ENCODE measurements at places on chromosomes 12 and 14. TPM values are rescaled to one million over a fixed set of nuclear protein-coding genes. Genes with fewer than 3 reads are reported as not detected.

- peak; percentile 99 for DNase-seq
Observed at GRCh38 chr14:68137704-68138619, 318.4 kb downstream of the RAD51B start.

DNA sequence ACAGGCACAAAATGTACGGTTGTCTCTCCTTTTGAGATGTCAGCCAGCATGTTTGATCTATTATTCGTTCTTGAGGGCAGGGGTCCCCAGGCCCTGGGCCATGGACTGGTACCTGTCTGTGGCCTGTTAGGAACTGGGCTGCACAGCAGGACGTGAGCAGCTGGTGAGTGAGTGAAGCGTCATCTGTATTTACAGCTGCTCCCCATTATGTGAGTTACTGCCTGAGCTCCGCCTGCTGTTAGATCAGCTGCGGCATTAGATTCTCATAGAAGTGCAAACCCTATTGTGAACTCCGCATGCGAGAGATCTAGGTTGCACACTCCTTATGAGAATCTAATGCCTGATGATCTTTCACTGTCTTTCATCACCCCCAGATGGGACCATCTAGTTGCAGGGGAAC is 41.4 kb upstream of the SCN8A start:
- DNase-seq = no peak

The TECPR2 gene
- 5.0 TPM for total RNA-seq

DNA sequence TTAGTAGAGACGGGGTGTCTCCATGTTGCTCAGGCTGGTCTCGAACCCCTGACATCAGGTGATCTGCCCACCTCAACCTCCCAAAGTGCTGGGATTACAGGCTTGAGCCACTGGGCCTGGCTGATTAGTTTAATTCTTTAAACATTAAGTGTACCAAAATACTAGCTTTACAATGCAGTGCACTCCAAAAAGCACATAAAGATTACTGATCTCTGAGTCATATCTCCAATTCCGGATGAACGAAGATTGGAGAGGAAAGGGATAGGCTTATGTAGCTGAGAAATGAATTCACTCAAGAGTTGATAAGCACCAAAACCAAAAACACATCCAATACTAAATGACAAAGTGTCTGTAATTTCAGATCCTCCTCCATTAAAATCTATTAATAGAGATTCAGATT is 15.1 kb downstream of the NAV3 start:
- peak; percentile 67 for DNase-seq

DNA sequence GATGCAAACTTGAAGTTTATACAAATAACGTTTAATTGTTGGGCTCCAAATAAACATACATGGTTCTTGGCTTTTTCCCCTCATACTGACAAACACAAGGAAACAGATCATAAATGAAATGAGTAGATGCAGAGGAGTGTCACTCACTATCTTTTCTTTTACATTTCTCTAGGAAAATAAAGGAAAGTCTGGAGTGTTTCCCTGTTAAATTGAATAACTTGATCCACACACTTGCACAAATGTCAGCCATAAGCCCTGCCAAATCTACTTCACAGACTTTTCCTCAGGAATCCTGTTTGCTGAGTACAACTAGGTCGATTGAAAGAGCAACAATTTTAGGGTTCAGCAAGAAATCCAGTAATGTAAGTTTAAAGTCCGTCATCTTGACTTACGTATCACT is 175.3 kb downstream of the PLCZ1 start:
- DNase-seq = no peak

GRCh38 chr12:46585854-46586621 is 213.5 kb upstream of the SLC38A2 start:
- DNase-seq = peak; percentile 74

DNA sequence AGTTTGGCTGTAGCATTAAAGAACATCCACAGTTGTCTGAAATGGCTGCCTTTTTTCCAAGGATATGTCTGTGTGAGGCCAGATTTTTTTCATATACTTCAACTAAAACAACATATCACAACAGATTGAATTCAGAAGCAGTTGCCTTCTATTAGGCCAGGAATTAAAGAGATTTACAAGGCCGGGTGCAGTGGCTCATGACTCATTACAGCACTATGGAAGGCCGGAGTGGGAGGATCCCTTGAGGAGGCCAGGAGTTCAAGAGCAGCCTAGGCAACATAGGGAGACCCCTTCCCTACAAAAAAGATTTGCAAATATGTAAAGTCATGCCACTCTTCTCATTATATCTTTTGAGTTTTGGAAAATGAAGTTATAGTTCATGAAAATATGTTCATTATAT is 108.6 kb downstream of the KTN1 start:
- no peak for DNase-seq

GRCh38 chr12:673849-674248 is 10.6 kb upstream of the NINJ2 start:
- DNase-seq = no peak

DNA sequence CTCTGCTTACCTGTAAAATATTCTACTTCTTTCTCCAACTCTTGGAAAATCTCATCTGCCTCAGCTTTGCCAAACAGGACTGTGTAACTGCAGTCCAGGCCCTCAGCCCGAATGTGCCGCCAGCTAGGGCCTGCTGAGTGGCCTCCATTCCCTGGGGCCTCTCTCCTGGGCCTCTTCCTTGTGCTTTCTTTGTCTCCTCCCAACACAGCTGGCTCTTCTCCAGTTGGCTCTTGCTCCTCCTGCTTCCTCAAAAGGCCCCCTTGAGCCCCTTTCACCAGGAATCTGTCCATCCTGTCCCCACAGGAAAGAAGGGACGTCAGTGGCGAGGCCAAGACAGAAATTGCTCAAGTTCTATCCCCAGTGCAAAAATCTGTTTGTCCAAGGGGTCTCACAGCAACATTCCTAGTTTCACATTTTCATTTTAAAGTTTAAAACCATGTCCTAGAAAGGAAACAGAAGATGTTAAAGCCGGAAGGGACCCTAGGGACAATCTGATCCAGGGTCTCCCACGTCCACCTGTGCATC is 713 bp downstream of the ALKBH2 start:
- no peak for DNase-seq

- DNase-seq = peak; percentile 21
Observed at GRCh38 chr12:15404485-15404884, 82.2 kb downstream of the PTPRO start.

GRCh38 chr12:29750131-29750927 is 33.4 kb downstream of the TMTC1 start:
- DNase-seq = peak; percentile 10

The TCL1B gene
- not detected for total RNA-seq

Data from RPMI7951 (cell line).